ENCODE measurements at places on chromosomes 12 and 14. TPM values are rescaled to one million over a fixed set of nuclear protein-coding genes. Genes with fewer than 3 reads are reported as not detected.

DNA sequence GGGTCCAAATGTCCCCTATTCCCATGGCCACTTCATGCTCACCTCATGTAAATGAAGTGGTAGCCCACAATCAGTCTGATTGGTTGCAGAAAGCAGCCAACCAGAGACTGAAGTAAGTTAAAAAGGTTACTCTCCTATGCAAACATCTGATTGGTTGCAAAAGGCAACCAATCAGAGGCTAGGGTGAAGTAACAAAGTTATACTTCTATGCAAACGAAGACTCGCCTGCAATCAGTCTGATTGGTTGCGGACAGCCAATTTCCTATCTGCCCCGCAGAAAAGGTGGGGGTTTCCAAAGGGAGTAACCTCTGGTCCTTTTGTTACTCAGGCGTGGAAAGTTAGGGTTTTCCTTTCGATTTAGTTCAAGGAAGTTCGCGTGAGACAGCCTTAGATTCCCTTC lies 208.1 kb upstream of the NEDD1 start:
- DNase-seq, result no peak

DNA sequence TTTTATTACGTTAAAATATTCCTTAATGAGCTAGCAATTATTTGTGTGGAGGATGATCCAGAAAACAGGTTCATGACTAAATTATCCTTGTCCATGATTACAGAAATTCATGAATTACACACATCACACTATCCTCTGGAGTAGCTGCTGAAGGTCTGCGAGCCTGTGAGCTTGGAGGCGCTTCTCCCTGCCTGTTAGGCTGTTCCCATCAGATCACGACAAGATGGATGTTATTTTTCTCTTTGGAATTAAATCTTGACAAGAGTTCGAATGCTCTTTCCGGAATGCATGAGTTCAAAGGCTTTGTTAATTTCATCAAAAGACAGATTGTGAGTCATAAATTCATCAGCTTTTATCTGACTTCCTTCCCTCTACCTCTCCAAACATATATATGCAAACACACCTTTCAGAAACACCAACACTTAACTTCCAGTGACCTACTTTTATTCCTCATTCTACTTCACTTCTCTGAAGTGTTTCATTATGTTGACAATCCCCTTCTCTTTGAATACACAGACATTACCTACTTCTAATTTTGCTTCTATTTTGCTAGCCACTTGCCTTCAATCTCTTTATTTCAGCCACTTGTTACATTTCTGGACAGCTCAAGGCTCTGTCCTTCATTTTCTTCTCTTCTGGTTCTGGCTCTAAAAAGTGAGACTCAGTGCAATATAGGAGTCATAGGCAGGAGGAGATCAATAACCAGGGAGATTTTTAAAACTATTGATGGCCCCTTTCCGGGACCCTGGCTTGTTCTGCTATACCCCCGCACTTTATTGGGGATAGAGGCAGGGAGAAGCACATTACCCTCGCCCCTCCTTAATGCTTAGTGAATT lies 274.6 kb downstream of the BTG1 start:
- DNase-seq, result no peak

- peak; percentile 68 for DNase-seq
These were observed 823 bp downstream of the RNF10 start for GRCh38 chr12:120534703-120535655.

DNA sequence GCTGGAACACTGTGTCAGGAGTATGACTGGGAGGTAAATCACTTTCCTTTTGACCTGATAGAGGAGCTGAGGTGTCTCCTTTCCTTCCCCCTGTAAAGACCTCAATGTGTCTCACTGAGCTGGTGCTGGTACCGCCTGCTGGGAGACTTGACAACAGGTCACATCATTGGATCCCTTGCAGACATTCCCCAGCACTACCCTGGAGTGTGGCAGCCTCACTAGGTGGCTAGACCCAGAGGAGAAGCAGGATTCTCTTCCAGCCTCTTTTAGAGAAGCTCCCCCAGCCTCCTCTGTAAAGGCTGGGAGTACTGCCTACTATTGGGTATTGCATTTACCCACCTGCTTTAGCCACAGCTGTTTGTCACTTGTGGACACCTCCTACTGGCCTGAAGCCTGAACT lies 223.9 kb downstream of the ADGRD1 start:
- no peak for DNase-seq

DNA sequence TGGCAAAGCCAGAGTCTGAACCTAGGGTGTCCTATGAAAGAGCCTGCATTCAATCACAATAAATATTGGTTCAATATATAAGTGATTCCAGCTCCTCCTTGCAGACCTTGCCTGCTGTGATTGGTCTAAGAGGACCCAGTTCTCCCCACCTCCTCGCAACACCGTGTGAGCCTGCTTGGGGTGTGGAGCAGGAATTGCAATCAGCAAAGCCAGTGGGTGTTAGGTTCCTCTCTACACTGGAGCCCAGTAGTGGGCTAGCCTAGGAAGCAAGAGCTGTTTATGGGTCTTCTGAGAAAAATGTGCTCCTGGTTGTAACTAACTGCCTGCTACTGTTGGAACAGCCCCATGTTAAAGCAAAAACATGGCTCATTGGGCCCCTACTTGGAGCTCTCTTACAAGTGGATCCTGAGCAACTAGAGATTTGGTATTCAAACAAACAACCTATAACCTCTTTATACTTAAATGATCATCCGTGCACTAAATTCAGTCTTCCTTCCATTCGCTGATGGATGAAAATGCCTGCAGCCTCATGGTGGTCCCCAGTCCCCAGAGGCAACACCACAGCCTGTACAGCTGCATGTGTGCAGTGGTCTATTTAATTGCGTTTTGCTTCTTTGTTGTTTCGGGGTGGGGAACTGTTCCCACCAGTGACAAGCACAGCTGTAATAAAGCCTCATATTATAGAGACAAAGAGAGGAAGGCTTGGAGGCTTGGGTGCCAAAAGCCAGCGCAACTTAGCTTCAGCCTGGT lies 3.7 kb upstream of the SELPLG start:
- DNase-seq, result no peak

DNA sequence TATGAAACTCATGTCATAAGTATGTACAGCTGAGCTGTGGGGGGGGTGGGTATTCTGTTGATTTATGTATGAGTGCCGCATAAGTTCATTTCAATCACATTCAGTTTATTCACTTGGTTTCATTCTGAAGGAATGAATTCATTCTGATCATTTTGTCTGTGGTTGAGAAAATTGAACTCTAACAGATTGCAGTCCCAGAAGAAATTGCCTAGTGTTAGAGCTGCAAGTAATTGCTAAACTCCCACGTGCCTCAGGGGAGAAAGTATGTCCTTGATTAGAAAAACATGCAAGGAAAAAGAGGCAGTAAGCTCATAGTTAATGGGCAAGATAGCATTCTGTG lies 442.4 kb upstream of the MGAT4C start:
- DNase-seq, result no peak

- DNase-seq, result no peak
These were observed 179.6 kb downstream of the SLC35F4 start for GRCh38 chr14:57686304-57686703.

DNA sequence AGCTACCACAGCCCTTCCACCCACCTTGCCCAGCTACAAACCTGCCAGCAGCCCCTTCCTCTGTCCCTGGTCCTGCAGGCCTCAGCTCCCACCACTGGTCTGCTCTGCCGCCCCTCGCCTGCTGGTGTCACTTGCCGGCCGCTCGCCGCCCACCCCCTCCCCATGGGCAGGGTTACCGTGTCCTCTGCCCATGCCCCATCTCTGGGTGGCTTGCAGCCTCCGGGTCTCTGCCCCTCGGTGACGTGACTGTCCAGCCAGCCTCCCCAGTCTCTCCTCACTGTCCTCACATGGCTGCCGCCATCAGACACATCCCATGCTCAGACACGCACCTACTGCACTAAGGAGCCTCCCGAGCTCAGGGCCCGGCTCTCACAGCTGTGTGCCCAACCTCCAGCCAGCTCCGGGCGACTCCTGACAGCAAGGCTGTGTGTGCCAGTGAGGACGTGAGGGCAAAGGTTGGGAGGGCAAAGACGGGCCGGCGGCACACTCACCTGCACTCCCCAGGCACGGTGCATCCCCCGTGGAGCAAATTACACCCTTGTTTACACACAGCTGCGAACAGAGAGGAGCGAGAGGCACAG lies 13.4 kb downstream of the JAG2 start:
- DNase-seq, result no peak

GRCh38 chr12:64528616-64529015 lies 76.7 kb downstream of the TBK1 start:
- DNase-seq, result no peak

DNA sequence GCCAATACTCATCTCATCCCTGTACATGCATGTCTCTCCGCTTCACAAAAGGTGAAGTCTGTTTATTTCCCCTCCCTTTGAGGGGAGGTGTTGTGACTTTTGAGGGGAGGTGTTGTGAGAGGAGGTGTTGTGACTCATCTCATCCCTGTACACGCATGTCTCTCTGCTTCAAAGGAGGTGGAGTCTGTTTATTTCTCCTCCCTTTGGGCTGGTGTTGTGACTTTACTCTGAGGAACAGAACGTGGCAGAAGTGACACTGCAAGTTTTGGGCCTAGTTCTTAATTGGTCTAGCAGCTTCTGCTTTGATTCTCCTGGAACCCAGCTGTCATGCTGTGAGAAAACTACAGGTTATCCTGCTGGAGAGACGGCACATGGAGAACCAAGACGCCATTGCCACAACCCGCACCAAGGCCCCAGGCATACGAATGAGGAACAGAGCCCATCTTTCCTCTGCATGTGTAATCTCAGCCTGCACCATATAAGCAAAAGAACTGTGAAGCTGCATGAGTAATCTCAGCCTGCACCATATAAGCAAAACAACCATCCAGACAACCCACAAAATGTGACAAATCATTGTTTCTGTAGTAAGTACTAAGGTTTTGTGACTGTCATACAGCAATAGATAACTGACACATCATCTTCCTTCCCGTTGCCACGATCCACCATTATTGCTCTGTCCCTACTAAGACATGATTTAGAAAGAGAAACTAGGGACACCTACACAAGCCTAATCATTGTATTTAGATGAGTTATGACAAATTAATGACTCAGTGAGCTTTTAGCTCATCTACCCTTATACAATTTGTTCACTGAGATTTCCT lies 30.0 kb downstream of the GALNT4 start:
- DNase-seq, result peak; percentile 71

DNA sequence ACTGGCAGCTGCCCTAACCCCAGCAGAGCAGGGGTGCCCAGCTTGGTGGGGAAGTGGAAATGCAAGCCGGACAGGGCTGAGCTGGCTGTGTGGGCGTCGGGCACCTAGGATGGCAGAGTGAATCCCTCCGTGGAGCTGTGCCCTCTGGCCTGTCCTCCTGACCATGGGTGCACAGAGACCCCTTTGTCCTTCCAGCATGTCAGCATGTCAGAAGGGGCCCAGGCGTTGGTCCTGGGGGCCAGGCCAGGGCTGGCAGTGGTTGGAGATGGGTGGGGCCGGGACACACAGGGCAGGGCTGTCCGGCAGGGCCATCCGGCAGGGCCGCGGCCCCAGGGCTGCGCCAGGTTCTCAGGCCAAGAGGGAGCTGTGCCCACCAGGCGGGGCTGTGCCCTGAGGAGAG lies 8.8 kb upstream of the TEX22 start:
- no peak for DNase-seq

DNA sequence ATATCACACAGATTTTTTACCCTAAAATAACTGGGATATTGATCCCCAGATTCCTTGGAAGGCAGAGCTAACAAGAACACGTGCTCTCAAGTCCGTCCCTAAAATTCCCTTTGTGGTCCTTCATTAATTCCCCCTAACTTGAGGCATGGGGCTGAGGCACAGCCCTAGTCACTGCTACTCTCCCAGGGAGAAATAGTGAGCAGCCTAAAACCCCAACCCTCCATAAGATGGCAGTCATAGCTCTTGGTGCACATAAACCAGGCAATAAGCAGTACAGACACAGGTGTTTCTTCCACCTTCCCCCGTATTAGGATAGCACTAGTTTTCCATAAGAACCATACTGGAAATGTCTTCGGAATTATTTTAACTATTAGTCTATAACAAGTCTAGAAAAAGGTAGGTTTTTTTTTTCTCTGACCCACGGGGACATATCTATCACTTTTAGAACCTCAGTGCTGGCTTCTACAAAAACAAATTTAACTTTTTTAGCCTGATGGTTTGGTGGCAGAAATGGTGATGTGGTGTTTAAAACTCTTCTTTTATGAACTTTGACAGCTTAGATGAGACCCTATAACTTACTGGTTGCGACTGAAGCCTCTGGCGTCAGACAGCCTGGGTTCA lies 3.1 kb upstream of the ARHGEF40 start:
- DNase-seq, result no peak

DNA sequence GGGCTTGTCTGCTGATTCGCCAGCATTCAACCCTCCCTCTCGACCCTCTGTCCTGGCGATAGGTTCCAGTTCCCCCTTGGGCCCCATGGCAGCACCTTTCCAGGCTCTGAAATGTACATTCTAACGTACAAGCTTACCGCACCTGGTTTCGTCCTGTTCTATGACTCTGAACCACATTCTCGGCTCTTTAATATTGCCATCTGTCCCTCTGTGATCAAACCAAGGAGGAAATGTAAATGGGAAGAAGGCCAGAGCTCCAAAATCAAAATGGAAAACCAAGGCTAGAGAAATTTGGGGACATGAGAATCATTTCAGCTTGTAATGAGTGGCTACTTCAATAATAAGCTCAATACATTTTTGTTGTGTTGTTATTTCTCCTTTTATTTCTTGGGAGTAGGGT lies 117.2 kb downstream of the TTC7B start:
- DNase-seq, result no peak

DNA sequence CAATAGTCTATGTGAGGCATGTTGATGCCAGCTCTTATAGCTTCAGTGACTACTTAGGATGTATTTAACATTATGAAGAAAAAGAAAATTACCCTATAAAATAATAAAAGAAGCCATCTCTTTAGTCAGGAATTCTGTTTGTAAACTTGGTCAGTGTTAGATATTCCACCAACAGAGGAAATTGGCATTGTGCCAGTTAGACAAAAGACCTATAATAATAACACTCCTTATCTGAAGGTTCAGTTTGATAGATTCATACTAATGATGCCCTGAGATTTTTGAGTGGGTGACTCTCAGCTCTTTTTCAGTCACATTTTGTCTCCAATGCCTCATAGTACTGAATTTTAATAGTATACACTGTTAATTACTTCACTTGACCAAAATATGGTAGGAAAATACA lies 6.6 kb downstream of the SYT10 start:
- no peak for DNase-seq

OVCH1 gene
- total RNA-seq, result not detected

DLGAP5 gene
- total RNA-seq, result 97.9 TPM

BEST3 gene
- total RNA-seq, result not detected

ADCY6 gene
- total RNA-seq, result 0.21 TPM

ITFG2 gene
- total RNA-seq, result 21.6 TPM

PLA2G1B gene
- total RNA-seq, result not detected

IL22 gene
- 5.4 TPM for total RNA-seq

PXMP2 gene
- 17.8 TPM for total RNA-seq
